ENCODE measurements at places on chromosomes 13 and 19.

GRCh38 chr13:111281751-111282311 is 38.6 kb upstream of the TEX29 start:
- peak; percentile 53 for DNase-seq

DNA sequence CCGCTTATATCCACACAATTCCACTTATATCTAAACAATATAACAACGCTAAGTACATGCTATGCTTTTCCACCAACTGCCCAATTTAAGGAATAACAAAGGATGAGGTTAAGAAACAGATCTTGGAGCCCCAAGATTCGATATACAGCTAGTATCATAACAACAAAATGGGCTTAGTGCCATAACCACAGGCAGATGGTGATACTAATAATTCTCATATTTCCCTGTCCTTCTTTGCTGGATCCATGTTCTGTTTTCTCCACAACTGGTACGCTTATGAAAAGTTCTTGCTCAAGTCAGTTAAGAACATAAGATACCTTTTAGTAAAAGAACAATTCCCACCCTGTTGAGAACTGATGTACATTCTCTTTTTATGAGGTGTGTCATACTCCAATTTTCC is 33.9 kb downstream of the CAB39L start:
- no peak for DNase-seq

DNA sequence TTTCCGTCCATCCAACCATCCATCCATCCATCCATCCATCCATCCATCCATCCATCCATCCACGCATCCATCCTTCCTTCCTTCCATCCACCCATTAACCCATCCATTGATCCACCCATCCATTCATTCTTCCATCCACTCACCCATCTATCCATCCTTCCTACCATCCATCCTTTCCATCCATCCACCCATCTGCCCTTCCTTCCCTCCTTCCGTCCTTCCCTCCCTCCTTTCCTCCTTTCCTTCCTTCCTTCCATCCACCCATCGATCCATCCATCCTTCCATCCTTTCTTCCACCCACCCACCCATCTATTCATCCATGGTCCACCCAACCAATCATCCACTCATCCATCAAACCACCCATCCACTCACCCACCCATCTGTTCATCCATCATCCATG is 70.1 kb downstream of the MLLT1 start:
- no peak for DNase-seq

- DNase-seq, result no peak
Observed at GRCh38 chr19:6057651-6058517, 52.4 kb downstream of the RFX2 start.

GRCh38 chr19:42366673-42367072 is 23.4 kb downstream of the CNFN start:
- DNase-seq, result no peak

DNA sequence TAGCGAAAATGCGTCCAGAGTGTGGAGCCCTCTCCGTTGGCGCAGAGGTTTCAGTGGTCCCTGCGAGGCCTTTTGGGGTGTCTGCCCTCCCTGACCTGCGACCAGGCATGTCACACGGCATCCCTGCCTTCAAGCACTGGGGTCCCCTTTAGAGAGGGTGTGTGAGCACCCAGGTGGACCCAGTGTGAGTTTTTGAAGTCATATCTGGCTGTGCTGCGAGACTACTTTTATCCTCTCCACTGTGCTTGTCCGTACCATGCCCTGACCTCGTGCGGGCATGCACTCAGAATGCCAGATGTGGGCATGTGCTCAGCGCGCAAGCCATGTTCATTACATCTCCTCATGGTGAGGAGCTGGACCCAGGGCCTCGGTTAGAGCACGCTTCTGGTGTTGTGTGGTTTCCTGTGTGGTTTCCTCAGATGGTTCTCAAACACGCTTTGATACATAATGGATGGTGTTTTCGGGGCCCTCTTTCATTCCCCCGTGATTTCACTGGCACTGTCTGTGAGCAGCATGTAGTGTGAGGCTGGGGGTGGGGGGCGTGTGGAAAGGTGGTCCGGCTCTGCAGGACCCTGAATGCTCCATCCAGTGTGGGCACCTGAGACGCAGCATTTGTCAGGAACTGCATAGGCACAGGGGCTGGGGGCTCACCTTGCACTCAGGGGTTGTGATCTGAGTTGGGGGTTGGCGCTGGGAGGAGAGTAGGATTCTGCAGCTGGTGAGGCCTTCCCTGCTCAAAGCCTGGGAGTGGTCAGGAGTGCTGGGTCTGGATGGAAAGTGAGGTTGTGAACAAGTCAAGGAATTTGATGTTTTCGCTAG is 2.3 kb downstream of the TFDP1 start:
- DNase-seq, result no peak

DNA sequence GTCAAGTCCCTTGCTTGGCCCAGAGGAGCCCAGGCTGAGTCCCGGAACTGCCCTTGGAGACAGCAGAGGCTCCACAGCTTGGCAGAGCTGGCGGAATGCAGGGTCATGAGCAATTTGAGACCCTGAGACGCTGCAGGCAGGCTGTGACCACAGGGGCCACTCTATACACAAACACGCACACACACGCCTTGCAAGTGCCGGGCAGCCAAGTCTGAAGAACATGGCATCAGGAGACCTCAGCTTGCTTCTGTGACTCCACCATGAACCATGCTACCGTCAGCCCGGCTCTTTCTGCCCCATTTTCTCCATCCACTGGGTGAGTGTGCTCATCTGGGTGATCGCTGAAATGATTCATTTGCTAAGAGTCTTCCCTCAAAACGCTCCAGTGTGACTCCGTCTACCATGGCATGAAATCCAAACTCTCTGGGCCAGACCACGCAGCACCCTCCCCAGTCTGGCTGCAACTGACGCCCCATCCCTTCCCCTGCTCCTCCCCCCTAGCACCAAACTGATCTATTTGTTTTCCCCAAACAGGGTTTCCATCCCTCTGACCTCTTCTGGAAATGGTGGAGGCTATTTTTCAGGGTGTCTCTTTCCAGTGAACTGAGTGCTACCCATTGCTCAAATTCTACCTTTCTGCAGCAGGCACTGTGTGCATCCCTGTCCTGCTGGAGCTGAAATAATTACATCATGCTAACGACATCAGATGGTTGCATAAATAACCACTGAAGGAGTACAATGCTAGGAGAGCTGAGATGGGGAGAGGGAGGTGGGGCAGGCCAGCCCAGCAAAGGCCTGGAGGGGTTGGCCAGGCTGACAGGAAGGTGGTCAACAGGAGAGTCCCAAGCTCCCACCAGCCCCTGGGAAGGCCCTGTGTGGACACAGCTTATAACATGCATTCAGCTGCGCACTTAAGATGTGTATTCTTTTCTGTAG is 3.1 kb downstream of the CARS2 start:
- no peak for DNase-seq

GRCh38 chr19:44590245-44591059 is 22.9 kb upstream of the IGSF23 start:
- DNase-seq, result peak; percentile 39

GRCh38 chr19:31167690-31168089 is 181.5 kb downstream of the TSHZ3 start:
- DNase-seq, result no peak

DNA sequence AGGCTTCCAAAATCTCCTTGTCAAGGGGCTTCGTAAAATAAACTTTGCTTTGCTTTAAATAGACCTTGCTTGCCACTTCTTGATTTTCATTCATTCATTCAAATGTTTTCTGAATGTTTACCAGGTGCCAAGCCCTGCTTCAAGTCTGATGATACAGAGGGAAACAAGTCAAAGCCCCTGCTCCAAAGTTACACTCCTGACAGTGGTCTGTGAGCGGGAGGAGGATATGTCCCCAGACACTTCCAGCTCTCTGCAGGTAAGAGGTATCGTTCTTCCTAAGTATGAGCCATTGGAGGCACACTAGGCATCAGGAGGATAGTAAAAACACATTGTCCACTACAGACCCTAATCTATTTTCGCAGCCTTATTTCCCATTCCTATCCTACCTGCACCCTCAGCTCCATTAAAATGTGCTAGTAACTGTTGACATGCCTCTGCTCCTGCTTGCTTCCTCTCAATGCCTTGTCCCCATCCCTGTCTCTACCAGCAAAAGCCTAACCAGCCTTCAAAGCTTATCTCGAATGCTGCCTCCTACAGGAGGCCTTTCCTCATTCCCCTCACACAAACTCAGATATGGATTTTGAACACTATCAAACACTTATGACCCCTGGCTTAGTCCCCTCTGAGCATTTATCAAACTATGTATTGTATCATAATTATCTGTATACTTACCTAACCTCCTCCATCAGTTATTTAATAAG is 6.2 kb upstream of the WBP4 start:
- no peak for DNase-seq

GRCh38 chr19:5308451-5309437 is 31.9 kb downstream of the PTPRS start:
- DNase-seq, result peak; percentile 88

GRCh38 chr19:54905421-54905802 is 536 bp upstream of the NCR1 start:
- no peak for DNase-seq

GRCh38 chr13:89925107-89925506 is 1422.4 kb upstream of the MIR17HG start:
- peak; percentile 9 for DNase-seq

- DNase-seq, result no peak
Observed at GRCh38 chr13:92316030-92316429, 910.6 kb upstream of the GPC6 start.

DNA sequence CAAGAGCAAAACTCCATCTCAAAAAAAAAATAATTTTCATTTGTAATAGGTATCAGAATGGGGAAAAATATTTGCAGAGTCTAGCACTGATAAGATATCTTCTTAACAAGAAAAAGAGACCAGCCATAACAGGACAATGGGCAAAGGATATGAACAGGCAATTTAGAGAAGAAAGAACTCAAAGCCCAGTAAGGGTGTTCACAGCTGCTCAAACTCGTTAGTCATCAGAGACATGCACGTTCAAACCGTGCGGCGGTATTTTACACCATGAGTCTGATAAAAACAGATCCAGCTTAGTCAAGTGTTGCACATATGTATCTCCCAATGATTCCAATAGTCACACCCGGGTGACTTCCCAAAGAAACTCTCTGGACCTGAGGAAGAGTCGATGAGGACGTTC is 13.7 kb upstream of the NCCRP1 start:
- peak; percentile 27 for DNase-seq

GRCh38 chr13:35886332-35887114 is 244.7 kb downstream of the DCLK1 start:
- peak; percentile 9 for DNase-seq

- no peak for DNase-seq
Observed at GRCh38 chr13:23480324-23480723, 46.8 kb upstream of the SACS start.

DNA sequence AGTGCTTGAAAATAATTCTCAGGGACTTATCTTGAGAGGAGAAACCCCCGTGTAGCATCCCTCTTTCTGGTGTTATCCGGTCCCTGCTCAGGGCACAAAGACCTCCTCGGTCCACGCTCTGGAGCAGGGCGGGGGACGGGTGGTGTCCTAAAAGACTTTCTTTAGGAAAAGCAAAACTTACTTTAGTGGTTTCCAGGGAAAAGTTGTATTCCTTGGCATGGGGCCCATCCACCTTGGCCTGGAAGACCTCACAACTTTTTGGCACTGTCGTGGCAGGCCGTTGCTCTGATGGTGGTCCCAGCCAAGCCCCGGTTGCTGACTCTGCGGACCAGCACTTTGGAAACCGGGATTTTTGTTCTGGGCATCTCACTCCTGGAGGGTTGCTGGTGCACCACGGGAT is 2.7 kb downstream of the AMER2 start:
- DNase-seq, result no peak

GRCh38 chr19:8050274-8051096 is 2.1 kb upstream of the CCL25 start:
- DNase-seq, result peak; percentile 75

- DNase-seq, result no peak
Observed at GRCh38 chr13:69720278-69720983, 387.2 kb upstream of the ATXN8OS start.

DNA sequence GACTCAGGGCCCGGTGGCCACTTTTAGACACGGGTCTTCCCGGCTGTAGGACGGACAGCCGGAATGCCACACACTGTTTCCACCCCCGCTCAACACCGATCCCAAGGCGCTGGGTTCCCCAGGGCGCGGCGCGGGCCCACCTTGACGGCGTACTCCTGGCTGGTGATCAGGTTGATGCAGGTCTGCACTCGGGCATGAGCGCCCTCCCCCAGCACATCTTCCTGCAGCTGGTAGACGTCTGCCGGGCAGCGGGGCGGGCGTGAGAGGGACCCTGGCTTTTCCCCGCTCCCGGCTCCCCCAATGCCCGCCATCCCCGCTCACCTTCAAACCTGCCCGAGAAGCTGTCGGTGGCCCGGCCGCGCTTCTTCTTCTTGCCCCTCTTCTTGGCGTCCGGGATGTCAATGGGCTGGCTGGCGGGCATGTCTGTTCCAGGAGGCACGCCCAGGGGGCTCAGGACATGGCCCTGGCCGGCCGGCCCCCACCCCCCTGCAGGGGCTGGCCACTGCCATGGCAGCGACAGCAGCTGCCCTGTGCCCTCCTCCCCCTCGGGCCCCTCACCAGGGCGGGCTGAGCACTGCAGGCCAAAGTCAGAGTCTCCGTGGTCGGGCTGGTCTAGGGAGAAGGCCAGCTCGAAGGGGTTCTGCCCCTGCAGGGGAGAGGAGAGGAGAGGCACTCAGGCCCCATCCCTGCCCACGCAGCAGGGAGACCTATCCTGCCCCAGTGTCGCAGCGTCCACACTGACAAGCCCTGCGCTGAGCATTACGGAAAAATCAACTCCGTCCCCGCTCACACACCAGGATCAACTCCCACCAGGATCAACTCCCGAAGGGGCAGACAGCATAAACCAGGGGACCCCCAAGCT is 4.8 kb downstream of the MKNK2 start:
- no peak for DNase-seq

DNA sequence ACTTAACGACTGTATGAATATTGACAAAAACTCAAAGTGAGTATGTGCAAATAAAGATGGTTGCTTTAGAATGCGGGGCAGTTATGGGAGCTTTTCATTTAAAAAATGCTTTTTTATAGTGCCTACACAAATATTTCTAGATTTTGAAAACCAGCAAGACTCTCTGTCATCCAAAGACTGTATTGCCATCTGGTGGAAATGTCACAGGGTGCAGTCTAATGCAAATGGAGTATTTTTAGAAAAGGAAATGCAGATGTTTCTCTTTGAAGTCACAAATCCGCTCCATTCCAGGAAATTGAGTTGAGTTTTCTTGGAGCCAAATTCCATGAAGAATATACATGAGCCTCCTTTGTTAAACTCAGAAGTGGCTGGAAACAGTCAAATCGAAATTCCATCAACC is 2.3 kb upstream of the C1QTNF9B start:
- peak; percentile 70 for DNase-seq

GRCh38 chr13:43965459-43965845 is 85.7 kb downstream of the LACC1 start:
- no peak for DNase-seq

- peak; percentile 8 for DNase-seq
Observed at GRCh38 chr13:34546344-34547250, 395.5 kb upstream of the NBEA start.

GRCh38 chr19:11693505-11694499 is 44.9 kb downstream of the ZNF823 start:
- peak; percentile 89 for DNase-seq

DNA sequence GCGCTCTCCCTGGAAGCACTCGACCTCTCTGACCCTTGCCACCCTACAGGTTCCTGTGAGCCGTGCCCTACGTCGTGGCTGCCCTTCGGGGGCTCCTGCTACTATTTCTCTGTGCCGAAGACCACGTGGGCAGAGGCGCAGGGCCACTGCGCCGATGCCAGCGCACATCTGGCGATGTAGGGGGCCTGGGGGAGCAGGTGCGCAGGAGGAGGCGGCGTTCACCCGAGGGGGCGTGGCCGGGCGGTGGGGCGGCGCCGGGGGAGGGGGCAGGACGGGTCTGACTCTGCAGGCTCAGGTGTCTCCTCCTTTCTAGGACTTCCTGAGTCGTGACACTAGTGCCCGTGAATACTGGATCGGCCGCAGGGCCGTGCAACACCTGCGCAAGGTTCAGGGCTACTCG is 26.4 kb downstream of the CLEC4M start:
- no peak for DNase-seq

Data from fibroblast of skin of right biceps (primary cell).